Ureter (tissue), 1 donor: ENCODE measurements at places on chromosomes 5 and 9. TPM values are rescaled to one million over a fixed set of nuclear protein-coding genes. Genes with fewer than 3 reads are reported as not detected.

The TDRD7 gene
- total RNA-seq = 12.9 TPM

- no peak for DNase-seq
Measured at GRCh38 chr9:121294866-121295661, 27.1 kb downstream of the GSN start.

DNA sequence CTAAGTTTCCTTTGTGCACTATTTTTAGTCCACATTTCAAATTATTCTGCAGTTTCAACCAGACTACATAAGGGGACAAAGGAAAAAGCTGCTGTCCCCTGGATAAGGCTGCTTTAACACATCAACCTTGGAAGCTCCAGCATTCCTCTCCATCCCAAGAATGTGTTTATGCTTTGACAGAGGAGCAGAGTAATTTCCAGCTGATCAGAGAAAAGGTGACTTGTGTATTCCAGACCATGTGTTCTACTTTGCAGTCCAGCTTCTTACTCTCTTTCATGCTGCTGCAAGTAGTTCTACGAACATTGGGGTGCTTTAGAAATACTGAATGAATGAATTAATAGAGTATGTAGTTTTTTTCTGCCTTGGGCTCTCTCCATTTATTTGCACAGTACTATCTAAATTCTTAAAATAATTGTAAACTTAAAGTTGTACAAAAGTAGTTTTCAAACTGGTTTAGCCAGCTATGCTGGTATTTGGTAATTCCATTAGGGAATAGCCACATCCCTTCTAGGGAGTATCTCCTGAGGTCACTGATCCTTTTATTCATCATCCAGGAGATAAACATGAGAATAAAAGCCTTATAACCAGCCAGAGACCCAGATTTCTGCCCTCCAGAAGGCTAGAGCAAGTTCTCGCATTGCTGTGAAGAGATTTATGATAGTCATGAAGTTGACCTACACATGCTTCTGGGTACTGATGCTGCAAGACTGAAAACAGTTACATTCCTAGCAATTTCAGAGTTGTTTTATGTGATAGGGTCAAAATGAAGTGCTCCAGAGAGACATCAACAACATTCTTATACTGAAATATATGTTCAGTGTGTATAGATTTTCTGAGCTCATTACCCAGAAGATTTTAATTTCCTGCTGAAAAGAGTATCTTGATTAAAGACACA lies 215.2 kb downstream of the COMMD10 start:
- no peak for DNase-seq

DNA sequence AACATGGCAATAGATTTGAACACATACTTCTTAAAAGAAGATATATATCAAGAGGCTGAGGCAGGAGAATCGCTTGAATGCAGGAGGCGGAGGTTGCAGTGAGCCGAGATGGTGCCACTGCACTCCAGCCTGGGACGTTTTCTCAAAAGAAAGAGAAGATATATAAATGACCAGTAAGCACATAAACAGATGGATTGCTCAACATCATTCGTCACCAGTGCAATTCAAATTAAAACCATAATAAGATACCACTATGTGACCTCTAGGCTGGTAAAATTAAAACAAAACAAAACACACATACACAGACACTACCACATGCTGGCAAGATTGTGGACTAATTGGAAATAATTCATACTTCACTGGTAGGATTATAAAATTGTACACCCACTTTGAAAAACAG lies 5.3 kb upstream of the TXN start:
- no peak for DNase-seq

DNA sequence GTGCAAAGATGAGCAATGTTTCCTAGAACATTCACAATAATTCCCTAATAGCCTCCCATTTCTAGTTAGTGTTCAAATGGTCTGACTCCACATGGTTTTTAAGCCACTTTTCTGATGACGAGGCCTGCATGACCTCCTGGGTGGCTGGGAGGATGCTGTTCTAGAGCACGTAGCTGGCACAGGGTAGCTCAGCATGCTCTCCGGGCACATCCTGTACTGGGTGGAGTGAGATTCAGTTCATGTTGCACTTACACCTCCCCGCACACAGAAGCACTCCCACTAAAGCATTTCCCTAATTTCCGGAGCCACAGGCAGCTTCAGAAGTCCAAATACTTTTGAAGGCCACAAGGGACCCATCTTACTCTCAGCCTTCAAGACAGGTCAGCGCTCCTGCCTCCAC lies 159.8 kb upstream of the LHFPL2 start:
- DNase-seq = no peak

The SHISAL2B gene
- not detected for total RNA-seq

- no peak for DNase-seq
Measured at GRCh38 chr5:153981905-153982605, 56.7 kb downstream of the FAM114A2 start.

DNA sequence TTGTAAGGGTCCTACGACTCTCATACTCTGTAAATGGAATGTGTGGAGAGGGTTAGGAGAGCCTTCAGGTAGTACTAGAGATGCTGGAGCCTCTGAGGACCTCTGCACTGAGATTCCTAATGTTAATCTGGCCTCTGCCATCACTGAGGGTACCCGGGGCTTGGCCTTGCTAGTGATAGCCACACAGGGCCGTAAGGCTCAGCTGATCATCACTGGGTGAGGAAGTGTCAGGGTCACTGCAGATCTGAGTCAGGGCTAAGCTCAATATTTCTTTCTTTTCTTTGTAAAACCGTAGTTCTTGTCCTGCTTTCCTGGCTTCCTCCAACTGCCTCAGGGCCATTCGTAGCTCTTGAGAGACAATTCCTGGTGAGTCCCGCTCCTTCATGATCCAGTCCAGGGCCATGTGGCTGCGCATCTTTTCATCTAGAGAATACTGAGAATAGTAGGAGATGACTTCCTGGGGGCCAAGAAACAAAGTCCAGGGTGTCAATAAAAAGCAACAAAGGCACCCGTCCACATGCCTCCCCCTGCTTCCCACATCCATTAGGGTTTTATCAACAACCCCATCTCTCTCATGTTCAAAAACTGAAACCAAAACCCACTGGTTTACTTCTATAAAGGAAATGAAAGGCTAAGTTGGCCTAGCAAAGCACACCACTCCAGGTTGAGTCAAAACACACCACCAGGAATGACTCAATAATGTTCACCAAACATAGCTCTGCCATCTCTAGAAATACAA lies 47.7 kb downstream of the LIX1 start:
- DNase-seq = no peak

The CDKN2B gene
- 6.1 TPM for total RNA-seq

GRCh38 chr9:77449240-77450084 lies 198.7 kb downstream of the GNA14 start:
- DNase-seq = no peak

- DNase-seq = no peak
Measured at GRCh38 chr5:126686451-126687126, 85.8 kb downstream of the PHAX start.

DNA sequence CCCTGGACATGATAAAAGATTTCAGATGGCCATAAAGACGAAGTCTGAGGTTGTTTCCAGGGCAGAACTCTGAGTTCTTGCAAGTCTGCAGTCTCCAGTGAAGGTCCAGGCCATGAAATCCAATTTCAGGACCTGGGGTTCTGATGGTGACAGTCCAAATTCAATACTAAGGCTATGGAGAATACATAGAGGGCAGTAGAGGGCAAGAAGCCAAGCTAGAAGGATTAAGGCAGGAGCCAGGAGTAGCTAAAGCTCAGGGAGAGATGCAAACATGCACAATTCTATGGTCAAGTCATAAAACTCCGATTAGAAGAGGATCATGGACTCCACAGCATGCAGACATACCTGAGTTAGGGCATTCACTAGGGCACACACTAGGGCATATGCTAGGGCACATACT lies 11.4 kb downstream of the SLIT3 start:
- DNase-seq = no peak

- DNase-seq = no peak
Measured at GRCh38 chr5:127561254-127561653, 43.8 kb downstream of the PRRC1 start.

The GRXCR2 gene
- total RNA-seq = not detected

GRCh38 chr9:114233491-114234185 lies 78.3 kb downstream of the COL27A1 start:
- peak; percentile 68 for DNase-seq

The SPATA31A3 gene
- not detected for total RNA-seq

GRCh38 chr9:128554155-128554862 lies 1.9 kb downstream of the SPTAN1 start:
- DNase-seq = peak; percentile 62

GRCh38 chr9:126670270-126670669 lies 56.5 kb downstream of the LMX1B start:
- DNase-seq = no peak

DNA sequence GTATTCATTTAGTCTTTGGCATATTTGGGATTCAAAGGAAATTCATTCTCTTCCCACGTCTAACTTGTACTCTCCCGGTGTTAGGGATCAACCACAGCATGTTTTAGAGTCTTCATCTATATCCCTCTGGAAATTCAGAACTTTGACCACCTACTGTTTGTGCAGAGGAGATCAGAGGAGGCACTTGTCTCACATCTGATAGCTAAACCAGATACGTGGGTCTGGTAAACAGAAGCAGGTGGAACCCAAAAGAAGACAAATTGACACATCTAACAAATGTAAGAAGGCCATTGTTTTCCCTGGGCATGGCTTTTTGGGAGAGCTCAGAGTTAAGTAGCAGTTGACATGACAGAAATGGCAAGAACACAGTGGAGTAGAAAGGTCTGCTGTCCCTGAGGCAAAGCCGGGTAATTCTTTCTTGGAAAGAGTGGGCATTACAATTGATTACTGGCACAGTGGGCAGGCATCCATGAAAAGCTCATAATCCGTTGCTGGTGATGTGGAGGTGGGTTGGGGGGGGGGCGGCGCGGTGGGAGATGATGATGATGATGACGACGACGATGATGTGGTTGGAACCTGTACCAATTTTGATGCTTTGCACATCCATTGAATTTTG lies 27.5 kb downstream of the PIP5K1B start:
- DNase-seq = no peak

DNA sequence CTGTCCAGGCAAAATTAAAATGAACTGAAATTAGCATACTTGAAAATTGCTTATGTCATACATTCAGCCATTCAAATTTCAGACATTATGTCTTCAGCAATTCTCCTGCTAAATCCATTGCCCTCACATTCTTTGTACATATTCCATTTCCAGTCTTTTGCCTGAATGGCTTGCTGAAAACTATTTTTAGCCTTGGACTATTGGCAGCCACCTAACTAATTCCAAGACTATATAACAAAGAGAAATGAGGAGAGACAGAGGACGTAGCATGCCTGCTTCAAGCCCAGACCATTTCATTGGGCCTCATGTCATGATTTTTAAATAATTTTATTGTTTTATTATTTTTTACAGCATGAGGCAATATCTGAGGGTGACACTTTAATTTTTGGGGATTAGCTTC lies 100.3 kb downstream of the MRPS30 start:
- DNase-seq = no peak

DNA sequence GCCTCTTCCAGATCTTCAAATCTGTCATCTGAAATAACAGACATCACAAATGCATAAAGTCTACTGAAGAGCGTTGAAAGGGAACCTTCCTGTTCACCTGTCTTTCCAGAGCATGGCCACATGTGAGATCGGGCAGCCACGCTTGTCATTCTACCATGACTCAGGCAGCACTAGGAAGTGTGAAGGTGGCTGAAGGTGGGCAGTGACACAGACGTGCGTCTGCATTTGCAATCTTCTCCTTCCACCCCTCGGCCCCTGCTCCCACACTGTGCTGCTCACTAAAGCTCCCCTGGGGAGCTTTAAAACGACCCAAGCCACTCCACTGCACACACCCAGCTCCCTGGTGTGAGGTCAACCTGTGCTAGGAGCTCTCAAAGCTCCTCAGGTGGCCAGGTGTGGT lies 2.5 kb downstream of the ENTR1 start:
- no peak for DNase-seq

The EIF4E1B gene
- total RNA-seq = not detected

DNA sequence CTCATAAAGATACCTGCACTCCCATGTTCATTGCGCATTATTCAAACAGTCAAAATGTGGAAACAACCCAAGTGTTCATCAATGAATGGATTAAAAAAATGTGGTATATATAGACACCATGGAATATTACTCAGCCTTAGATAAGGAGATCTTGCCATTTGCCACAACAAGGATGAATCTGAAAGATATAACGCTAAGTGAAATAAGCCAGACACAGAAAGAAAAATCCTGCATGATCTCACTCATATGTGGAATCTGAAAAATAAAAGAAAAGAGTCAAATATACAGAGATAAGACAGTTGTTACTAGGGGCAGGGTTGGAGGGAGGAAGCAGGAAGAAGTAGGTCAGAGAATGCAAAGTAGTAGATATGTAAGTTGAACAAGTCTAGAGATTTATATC lies 17.6 kb upstream of the SLIT3 start:
- no peak for DNase-seq

- DNase-seq = no peak
Measured at GRCh38 chr9:105978336-105978735, 284.0 kb downstream of the TMEM38B start.

DNA sequence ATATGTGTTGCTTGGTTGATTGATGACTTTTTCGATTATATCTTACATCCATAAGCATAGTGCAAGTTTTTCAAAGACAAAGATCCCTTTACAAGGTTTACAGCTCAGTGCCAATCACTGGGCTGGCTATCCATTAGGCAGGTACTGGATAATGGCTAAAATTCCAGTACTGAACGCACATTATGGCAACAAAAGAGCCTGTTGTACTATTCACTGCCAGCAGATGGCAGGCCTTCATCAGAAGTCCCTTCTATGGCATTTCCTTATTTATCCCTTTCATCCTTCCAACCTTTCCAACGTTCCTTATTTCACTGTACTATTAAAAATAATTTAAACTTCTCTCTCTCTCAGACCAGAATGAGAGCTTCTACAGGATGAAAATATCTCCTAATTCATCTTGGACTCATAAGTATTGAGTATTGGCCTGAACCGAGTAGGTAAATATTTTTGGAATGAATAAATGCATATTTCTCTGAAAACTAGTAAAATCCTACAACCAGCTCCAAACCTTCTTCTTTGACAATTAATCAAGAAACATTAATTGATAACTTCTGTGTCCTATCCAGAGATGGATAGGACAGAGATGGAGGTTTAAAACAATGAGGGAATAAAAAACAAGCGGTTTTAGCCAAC lies 6.7 kb upstream of the WNT8A start:
- peak; percentile 55 for DNase-seq

The COQ4 gene
- total RNA-seq = 91.8 TPM

DNA sequence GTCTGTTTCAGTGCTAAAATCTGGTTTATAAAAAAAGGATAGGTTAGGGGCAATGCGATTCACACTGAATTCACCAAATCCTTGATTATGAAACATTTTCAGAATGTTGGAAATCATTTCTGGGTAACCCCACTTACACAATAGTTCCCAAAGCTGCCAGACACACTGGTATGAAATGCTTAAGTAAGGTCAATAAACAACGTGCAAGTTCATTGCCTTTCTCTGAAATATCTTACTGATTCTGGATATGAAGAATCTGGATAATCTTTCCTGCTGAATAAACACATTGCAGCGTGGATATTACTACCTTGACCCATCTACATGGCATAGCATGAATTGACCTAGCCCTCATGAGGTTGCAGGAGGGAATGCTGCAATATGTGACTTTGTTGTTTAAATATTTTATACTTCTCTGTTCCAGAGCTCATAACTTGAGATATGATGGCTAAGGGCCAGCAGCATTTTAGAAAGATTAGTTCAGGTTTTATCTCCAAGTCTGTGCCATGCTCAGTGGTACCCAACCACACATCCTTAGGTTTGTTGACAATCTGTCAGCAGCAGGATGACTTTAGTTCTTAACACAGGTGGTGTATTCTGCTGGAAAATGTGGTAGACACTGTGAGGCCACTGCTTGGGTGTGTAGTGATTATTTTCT lies 121.0 kb downstream of the NREP start:
- no peak for DNase-seq

The COMMD10 gene
- total RNA-seq = 51.9 TPM
